Hypothalamus (tissue), 51 donors: ENCODE measurements at places on chromosomes 5 and 9.
A peak's percentile ranks its signal among the peaks of the same experiment; 100 is the strongest.

DNA sequence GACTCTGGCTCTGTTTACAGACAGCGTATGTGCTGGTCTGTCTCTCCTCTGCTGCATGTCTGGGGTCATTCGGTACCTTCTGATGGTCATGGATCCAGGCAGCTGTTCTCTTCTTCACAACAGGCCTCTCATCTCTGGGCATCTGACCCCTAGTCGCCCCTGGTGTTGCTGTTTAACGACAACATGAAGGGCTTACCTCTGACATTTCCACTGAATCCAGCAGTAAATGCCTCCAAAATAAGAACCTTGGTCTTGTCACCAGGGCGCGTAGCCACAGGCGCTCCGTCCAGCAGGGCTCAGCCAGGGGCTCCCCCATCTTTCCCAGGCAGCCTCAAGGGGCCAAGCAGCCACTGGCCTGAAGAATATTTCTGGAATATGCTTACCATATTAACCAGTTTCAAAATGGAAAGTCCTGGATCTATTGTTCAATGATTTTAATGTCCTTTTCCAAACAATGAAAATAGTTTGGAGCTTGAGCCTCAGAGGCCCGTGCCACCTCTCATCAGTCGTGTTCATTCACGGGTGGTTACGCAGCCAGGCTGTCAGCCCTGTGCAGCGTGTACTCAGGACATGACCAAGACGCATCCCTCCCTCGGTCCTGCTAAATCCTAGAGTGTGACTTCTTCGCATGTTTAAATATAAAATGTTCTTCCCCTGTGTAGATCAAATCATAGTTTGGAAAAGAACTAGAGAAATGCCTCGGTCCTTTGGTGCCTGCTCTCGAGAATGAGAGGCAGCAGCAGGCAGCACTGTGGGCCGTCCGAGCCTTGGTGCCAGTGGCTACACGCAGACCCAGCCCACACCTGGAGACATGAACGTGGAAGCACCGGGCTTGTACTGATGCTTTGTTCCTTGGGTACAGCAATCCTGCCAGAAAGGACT lies 30.1 kb upstream of the LRRC14B start:
- DNase-seq, result no peak

DNA sequence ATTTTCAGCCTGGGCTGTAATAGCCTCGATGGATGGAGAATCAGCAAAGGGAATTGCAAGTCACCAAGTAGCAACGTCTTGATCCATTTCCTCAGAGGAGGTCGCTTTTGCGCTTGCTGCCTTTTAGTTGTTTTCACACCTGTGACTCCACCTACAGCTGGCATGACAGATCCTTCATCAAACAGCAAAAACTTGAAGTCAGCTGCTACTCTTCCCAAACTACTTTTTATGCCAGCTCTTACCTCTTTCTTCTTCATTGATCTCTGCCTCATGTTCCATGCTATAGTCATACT lies 107.7 kb downstream of the MAT2B start:
- no peak for DNase-seq

DNA sequence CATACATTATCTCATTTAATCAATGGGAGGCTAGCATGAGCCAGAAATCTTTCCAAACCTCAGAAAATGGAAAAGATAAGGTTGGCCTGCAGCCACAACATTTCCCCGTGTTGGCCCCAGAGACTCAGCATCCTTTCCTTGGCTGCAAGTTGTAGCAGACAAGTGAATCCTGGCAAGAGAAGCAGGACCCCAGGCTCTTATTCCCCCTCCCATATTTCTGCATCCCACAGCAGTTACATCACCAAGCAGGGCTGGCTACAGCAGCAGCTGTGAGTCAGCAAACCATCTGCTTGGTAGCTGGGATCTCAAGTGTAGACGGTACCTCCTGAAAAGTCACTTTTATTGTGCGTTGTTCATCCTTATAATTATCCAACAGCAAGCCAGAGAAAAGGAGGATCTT lies 212.4 kb downstream of the GNA14 start:
- DNase-seq, result no peak

- DNase-seq, result no peak
These were observed 30.8 kb upstream of the AGGF1 start for GRCh38 chr5:76999451-76999850.

GRCh38 chr5:141633871-141634561 lies 2.6 kb downstream of the HDAC3 start:
- no peak for DNase-seq

GRCh38 chr9:4228606-4229005 lies 71.3 kb downstream of the GLIS3 start:
- no peak for DNase-seq

- no peak for DNase-seq
These were observed 429.6 kb upstream of the ZNF608 start for GRCh38 chr5:125176005-125176390.

DNA sequence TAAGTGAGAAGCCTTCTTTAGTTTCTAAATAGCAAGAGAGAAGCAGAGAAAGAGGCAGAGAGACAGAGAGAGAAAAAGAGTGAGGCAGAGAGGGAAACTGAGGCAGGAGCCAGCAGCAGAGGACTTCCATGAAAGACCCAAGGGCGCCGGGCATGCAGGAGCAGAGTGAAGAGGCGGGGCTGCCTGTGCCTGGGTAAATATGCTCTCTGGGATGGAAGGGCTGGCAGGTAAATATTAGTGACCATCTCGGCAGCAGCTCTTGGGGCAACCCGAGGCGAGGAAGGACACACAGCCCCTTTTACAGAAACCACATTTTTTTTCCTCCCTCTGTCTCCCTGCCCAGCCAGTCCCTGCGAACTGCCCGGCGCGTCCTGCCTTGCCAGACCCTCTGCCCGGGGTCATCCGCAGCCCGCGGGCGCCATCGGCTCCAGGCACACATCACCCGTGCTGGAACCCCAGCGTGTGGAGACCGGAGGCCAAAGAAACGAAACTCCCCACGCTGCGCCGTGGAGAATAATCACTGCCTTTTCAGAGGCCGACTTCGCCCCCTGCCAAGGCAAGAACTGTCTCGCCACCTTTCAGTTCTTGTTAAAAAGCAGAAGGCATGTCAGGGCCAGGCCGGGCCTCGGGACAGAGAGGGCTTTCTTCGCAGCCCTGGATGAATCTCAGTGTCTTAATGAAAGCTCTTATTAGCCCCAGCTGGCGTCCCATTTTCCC lies 61.3 kb downstream of the BOD1 start:
- DNase-seq, result peak; percentile 73

DNA sequence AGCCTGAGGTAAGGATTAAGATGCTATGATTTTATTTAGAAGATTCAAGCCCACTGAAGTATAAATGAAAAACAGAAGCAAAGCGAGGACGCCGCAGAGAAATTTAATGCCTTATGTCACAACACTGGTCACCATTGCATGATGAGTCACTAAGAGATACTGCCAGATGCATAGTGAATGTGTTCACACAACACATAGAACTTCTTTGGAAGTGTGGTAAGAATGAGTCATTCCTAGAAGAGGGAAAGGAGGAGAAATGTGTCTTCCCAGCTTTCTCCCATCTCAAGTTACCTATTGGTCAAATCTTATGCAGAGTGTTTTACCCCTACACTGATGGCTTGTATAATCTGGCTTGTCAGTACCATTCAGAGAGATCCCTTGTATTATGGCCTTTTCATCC lies 465.3 kb upstream of the ARRDC3 start:
- DNase-seq, result no peak

- no peak for DNase-seq
These were observed 26.8 kb downstream of the WWC1 start for GRCh38 chr5:168318240-168318639.

DNA sequence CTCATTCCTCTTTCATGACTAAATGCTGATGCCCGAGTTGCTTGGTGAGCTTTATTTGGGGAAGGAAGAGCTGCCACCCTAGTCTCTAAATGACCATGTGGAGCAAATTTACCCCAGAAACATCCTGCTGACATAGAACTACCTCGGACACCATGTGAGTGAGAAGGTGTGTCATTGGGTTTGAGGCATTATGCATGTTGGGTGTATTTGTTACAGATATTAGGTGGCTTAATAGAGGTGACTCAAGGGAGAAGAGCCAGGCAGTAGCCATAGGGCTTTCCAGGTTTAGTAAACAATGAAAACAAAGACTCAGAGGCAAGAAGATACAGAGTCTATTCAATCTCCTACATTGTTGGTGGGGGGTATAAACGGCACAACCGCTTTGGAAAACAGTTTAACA lies 581.5 kb downstream of the CCDC171 start:
- no peak for DNase-seq

DNA sequence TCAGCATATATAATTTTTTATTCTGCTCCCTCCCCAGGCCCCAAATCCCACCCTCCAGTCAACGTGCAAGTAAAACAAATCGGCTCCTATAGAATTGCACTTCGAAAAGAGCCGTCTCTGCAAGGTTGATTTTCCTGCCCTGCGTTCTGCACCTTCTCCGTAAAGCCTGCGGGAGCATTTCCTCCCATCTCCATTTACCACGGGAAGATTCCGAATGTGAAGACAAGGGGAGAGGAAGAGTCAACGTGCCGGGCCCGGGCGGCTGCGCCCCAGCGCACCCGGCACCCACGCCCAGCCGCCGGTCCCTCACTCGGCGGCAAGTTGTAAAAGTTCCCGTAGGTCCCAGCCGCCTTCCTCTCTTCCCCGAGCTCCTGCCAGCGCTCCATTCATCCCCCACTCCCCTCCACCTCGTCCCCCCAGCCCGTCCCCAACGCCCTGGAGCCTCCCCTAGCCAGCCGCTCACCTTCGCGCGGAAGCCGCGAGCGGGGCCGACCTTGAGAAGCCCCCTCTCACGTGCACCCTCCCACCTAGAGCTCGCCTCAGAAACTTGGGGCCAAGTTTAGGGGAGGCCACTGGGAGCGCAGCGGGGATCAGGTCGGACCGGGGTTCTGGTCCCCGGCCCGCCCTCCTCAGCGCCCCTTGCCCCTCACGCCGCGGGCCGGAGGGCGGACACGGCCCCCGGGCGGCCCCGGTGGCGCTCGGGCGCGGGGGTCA lies 431 bp downstream of the BNC2 start:
- no peak for DNase-seq

DNA sequence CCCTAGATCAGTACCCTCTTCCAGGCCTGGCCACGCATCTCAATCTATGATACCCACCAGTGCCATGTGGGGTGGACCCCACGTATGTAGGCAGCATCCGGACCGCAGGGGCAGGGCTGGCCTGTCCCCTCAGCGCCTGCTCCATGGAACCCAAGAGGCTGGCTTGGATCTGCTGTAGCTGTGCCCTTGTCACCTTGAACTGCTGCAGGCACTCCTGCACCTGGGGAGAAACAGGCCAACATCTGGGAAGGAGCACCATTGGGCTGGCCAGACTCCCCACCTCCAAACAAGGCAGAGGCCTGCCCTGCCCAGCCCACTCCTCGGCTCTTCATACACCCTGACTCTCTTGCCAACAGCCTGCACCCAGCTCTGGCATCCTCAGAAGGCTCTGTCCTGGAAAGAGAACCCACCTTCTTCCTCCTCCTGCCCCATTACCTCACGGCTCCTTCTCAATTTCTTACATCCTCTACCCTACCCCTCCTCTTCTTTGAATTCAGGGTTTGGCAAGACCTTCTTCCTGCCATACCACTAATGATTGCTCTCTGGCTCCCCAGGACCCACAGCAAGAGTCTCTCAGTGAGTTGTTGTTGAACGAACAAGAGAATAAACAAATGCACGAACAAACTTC lies 7.7 kb downstream of the HK3 start:
- no peak for DNase-seq

GRCh38 chr9:104506565-104506964 lies 2.5 kb downstream of the OR13F1 start:
- DNase-seq, result no peak

- DNase-seq, result no peak
These were observed 101.3 kb downstream of the AGTPBP1 start for GRCh38 chr9:85640425-85640824.

- DNase-seq, result no peak
These were observed 52.2 kb downstream of the PTCD2 start for GRCh38 chr5:72372331-72372730.

GRCh38 chr5:135251093-135251492 lies 147.9 kb downstream of the MACROH2A1 start:
- no peak for DNase-seq

DNA sequence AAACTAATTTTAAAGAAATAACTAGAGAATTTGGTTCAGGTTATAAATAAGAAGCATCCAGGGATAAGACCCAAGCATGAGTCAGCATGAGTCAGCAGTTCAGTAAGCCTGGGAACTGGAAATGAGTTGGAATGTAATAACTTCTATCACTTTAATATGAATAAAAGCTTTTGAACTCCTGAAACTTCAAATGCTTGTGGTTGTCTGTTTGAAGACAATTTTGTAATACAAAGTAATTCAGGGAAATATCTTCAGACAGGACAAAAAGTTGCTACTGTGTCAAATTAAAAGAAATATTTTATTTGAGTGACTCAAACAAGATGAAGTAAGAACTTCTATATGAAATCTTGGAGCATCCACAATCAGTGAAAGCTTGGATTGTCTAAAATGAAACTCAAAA lies 331.2 kb upstream of the DAB2 start:
- no peak for DNase-seq

GRCh38 chr5:144484124-144484897 lies 313.6 kb downstream of the KCTD16 start:
- DNase-seq, result no peak

DNA sequence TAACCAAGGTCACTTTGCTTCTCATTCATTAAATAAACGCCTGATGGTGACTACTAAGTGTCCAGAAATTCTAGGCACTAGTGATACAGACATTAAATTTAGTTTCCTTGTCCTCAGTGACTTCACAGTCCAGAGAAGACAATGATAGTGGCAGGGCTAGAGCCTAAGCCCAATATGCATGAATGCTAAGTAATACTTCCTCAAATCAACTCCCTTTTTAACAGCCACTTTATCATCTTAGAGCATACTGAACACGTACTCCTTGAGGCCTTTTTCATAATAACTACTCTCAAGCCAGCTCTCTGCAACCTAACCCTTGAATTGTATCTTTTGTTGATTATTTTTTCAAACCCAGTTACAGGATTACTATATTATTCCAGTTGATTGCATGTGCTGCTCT lies 74.1 kb downstream of the STX17 start:
- DNase-seq, result no peak
